ENCODE measurements at places on chromosomes 2 and 18.

DNA sequence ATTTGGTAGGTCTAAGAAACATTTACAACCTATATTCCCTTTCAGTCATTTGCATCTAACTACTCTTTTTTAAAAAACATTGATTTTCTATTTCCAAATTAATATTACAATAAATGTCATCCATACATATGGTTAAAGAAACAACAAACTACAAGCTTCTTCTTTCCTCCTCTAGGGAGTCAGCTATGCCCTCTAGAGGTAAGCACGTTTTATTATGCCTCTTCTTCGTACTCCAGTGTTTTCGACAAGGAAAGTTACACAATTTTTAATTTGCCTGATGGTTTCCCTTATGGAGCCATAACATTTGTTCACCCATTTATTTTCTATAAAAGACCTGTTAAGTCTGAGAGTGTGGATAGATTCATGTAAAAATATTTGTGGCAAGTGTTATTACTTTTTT is 183.4 kb upstream of the CDH7 start:
- no peak for DNase-seq

- no peak for DNase-seq
Measured at GRCh38 chr18:8895341-8895740, 190.0 kb downstream of the MTCL1 start.

- DNase-seq, result no peak
Measured at GRCh38 chr2:195322324-195322723, 334.7 kb upstream of the SLC39A10 start.

DNA sequence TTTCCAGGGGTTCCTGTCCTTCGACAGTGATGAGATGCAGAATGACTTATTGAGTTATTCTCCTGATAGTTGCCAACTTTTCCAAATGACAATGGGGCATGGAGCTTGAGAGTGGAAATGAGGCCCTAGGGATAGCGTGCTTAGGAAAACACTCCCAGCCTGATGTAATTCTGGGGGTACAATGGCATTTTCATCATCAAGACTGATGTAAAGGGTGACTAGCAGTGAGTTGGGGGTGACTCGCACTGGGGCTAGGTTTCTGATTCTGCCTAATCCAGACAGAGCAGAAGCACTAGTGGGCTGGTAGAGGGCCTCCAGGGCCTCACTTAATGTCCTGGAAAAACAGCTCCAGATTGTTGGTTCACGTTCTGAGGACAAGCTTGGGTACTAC is 34.0 kb upstream of the IL37 start:
- no peak for DNase-seq

DNA sequence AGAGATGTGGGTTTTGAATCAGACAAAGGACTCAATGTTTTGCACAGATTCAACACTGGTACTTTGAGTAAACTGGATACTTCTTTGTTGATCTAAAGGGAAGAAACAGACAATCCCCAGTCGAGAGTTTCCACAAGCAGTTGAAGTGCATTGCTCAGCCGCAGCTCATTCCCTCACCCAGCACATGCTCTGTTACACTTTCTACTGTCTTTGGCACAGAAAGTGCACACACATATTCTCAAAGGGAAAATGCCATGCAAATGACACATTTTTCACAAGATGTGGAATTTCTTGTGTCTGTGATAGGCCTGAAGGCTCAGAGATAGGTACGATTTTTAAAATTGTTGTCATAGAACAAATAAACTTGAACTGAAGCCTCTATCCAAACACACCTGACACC is 258.9 kb upstream of the TRIB2 start:
- no peak for DNase-seq

- DNase-seq, result no peak
Measured at GRCh38 chr2:3442185-3442584, 62.7 kb downstream of the TRAPPC12 start.

GRCh38 chr2:125643128-125643527 is 1012.8 kb upstream of the GYPC start:
- DNase-seq, result no peak

GRCh38 chr2:66547118-66547517 is 112.2 kb downstream of the MEIS1 start:
- DNase-seq, result no peak

- DNase-seq, result no peak
Measured at GRCh38 chr2:23425338-23425871, 40.4 kb downstream of the KLHL29 start.

DNA sequence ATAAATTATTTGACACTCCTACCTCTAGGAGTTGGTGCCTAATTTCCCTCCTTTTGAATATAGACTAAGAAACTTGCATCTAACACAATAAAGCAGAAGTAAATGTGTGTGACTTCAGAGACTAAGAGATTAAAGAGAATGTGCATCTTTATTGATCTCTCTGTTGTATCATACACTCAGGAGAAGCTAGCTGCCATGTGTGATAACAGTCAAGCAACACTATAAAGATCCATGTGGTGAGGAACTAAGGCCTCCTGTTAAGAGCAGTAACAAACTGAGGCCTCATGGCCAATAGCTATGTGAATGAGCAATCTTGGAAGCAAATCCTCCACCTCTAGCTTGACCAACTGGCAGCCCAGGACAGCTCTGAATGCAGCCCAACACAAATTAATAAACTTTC is 3.4 kb downstream of the FANCL start:
- DNase-seq, result no peak

DNA sequence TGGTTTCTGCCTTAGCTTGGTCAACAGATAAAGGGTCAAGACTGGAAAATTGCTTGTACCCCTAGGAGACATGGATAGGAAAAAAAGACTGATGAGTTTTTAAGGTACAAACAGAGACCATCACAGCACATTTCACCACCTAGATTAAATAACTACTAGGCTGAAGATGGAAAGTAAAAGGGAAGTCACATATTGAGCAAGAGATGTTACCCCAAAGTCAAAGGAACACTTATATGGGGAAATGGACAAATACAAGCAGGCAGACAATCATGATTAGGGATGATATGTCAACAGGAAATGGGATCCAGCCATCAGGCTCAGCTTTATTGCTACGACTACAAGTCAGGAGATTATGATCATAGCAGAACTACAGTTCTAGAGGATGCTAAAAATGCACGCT is 1643.1 kb upstream of the CELF4 start:
- no peak for DNase-seq

GRCh38 chr2:103959174-103960128 is 894.5 kb upstream of the POU3F3 start:
- DNase-seq, result peak; percentile 36

- DNase-seq, result no peak
Measured at GRCh38 chr2:128903637-128904036, 585.0 kb upstream of the HS6ST1 start.

DNA sequence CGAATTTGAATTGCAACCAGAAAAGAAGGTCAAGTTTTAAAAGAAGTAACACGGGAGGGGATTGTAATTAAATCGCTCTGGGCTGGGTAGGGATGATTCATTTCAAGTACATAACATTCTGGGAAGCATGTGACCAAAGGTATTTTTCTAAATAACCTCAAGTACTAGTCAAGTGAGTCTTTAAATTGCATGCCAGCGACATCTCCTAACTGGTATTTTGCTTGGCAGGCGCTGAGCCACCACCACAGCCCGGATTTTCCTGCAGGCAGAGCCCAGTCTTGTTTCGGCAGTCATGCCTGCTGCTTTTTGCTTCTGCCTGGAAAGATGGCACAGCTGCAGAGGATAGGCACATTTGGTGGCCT is 33.7 kb upstream of the NPAS2 start:
- no peak for DNase-seq

DNA sequence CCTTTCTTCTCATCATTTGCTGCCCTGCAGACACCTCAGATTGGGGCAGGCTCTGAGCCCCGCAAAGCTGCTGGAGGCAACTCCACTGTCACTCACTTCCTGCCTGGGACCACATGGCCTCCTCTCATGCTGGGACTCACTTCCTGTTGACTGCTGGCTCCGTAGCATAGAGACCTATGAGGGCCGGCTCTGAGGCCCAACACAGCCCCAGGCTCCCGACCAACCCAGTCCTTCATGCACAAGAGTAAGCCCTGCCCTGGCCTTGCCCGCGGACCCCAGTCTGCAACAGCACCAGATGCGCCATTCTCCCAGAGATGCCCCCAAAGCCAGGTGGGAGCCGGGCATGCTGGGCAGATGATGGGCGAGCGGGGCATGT is 55.7 kb downstream of the DNMT3A start:
- no peak for DNase-seq

- no peak for DNase-seq
Measured at GRCh38 chr2:230668939-230669303, 43.7 kb upstream of the CAB39 start.

GRCh38 chr2:108927936-108928659 is 60.9 kb downstream of the EDAR start:
- no peak for DNase-seq

GRCh38 chr18:72410399-72410798 is 133.7 kb downstream of the CBLN2 start:
- no peak for DNase-seq

- DNase-seq, result no peak
Measured at GRCh38 chr2:129191530-129191929, 787.9 kb upstream of the RAB6C start.

DNA sequence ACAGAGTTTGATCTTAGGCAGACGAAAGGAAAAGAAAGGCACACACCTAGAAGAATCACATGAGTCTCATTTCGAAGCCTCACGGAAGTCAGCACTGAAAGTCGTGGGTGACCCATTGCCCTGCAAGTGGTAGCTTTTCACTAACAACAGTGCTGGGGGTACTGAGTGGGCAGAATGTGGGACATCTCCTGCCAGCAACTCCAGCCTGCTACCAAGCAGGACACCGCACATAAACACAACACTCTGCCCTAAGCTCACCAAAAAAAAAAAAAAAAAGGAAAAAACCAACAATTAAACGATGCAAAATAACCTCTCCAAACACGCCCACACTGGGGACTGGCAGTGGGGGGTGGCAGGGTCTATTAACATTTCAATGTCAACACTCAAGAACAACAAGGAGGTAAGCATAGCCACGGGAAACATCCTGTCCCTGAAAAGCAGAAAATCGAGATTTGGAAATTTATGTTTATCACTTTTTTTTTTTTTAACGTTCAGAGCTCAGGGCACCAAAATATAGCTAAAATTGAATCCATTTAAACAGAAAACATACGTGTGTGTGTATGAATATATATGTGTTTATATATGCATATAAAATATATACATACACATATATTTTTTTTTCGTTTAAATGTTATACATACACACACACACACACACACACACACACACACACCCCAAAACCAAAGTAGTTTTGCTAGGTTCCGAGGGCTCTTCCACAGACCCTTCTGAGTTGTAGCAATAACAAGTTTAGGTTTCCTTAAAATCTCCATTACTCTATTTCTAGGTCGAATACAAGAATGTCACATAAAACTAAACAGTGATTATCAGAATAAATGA is 2.2 kb downstream of the INO80D start:
- no peak for DNase-seq

DNA sequence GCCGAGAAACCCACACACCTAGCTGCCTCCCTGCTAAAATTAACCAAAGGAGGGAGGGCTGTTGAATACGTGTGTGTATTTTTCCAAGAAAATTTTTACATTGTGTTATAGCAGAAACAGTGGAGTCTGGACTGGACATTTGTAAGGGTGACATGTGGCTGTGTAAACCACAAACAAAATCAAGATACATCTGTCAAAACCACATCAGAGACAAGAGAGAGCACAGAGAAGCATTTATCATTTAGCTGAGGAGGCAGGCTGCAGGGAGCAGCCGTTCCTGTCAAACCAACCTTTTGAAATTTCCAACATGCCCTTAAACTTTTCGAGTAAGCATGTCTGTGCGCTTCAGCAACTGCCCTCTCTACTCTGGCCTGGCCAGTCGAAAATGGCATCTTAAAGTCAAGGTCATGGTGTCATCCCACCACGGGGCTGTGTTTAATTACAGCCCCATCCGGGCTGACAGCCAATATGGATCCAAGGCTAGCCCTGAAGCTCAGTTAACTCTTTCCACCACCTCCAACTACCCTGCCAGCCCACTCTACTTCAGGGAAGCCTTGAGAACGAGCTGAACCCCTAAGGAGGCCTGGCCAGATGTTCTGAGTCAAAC is 8.4 kb downstream of the BCL11A start:
- no peak for DNase-seq

GRCh38 chr2:15633043-15633970 is 41.6 kb downstream of the DDX1 start:
- no peak for DNase-seq

- no peak for DNase-seq
Measured at GRCh38 chr2:207504513-207505170, 25.1 kb upstream of the CREB1 start.
